ENCODE measurements at places on chromosomes 3 and 15.

DNA sequence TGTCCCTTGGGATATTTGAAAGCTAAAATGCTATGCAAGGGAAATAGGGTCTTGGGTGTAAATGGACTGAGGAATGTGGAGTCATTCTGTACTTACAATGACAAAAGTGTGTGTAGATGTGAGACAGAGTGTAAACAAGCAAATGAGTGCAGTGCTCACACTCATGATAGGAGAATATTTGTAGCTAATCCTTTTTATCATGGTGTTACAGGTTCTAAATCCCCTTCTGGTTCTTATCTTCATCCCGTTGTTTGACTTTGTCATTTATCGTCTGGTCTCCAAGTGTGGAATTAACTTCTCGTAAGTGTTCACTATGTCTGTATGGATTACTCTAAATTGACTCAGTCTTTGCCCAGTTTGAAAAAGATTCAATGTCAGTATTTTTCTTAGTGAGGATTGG lies 30.5 kb downstream of the SLC15A2 start:
- no peak for DNase-seq

GRCh38 chr15:81776976-81777375 lies 268.8 kb downstream of the MEX3B start:
- no peak for DNase-seq

DNA sequence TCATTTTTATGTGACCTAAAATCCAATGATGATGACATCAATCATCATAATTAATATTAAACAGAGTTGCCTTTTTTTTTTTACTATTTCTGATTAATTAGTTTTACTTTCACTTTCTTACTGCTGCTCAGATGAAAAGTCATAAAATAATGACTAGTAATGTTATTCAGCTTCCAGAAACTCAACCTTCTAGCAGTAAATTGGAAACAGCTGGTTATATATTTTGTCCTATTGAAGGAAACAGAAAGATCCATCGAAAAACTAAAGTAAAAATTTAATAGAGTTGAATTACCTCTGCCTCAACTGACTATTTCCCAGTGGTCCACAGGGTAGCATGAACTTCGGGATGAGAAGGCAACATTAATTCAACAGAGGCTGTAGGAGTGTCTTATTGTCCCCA lies 107.1 kb upstream of the PTX3 start:
- no peak for DNase-seq

- no peak for DNase-seq
Measured at GRCh38 chr3:174857301-174857700, 1.8 kb upstream of the NAALADL2 start.

DNA sequence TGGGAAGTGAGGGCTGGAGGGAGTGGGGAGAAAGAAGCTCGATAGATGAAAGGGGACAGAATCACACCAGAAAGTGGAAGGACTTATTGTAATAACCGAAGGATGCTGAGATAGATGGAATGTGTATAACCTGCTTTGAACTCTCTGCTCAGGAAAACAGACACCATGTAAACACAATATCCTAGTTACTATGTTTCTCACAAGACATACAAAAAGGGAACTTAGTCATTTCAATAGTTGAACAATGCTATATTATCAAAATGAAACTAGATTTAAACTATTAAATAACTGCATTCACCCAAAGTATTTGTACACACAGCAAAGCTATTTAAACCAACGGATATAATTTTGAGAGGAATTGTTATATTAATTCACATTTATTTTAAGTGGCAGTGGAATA lies 108.3 kb upstream of the GADL1 start:
- DNase-seq, result no peak

DNA sequence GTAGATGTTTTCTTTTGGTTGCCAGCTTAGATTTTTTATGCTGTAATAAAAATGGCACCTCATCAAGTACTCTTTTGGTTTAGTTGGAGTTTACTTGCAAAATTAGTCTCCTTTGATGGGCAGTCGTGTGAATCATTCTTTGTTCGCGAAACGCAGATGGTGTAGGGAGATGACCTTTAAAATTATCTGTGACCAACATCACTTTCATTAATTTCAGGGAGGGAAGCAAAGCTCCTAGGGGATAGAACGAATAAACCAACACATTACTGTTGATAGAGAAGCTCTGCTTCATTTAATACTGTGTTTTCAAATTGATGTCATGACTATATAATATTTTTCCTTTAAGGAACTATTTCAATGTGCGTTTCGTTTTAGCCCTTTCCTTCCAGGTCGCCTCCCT lies 67.4 kb downstream of the USP13 start:
- no peak for DNase-seq

GRCh38 chr3:177055605-177056571 lies 141.4 kb downstream of the TBL1XR1 start:
- no peak for DNase-seq

DNA sequence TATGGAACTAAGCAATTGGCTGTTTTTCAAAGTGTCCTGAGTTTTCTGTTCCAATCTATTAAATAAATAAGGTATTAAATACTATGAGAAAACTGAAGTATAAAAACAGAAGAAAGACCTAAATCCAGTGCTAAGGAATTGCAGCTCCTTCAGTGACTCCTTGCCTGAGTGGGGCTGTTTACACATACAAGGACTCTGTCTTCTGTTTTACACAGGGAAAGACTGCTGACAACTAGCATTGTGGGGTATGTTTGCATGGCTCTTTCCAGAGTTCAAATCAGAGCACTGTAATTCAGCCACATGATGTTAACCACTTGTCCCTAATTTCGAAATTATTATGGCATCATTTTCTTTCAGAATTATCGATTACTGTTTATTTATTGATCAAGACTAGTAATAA lies 31.3 kb upstream of the MEIS2 start:
- no peak for DNase-seq

GRCh38 chr3:78967061-78967460 lies 800.7 kb downstream of the ROBO1 start:
- no peak for DNase-seq

GRCh38 chr3:142863930-142864920 lies 24.7 kb downstream of the PCOLCE2 start:
- DNase-seq, result no peak

DNA sequence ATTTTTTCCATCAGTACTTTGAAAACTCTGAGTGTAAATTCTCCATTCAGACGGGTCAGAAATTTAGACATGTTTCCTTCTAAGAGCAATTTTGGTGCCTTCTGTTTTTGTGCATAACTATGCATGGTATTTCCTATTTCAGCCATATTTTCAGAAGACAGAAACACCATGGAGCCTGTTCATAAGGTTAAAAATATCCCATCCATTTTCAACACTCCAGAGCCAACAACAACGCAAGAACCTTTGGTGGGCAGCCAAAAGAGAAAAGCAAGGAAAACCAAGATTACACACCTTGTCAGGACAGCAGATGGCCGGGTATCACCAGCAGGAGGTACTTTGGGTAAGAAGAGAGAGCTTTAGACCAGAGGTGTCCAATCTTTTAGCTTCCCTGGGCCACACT lies 275.6 kb downstream of the BBX start:
- DNase-seq, result no peak

- DNase-seq, result no peak
Measured at GRCh38 chr15:91928675-91929074, 75.2 kb downstream of the SLCO3A1 start.

DNA sequence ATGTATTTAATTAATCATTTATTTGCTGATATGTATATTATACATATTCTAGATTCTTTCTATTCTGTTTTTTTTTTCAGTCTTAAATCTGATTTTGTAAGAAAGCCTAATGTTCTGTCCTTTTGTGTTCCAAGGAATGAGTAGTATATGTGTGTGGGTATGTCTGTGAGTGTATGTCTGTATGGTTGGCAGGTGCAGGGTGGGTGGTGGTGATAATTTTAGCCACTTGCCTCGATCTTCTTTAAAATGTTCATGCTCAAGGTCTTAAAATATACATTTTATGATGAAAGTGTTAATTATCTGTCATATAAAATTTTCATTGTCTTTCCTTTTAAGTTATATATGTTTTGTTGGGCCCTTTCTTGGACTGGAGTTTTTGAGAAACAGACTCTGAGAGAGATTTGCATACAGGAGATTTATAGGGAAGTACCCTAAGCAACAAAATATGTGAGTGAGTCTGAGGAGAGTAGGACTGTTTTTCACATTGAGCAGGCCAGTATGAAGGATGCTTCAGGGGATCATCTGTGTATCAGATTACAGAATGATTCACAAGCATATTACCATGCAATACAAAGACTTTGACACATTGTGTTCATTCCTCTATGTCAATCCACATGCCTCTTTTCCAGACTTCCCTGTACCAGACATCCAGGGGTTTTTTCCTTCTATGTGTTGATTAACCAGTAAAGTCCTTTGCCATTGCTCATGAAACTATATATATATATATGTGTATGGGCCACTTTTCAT lies 211.0 kb upstream of the DPPA4 start:
- DNase-seq, result no peak

DNA sequence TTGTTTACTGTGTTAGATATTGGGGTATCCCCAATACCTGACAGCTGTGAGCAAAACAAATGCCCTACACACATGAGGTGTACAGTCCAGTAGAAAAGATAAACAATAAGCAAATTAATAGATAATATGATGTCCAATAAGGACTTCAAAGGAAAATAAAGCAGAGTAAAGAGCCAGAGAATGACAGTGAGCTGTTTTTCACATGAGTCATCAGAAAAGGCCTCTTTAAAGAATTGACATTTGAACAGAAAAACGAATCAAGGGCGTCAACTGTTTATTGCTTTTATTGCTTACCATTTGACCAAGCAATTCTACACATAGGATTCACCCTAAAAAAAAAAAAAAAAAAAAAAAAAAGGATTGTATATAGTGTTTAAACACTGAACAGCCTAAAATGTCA lies 96.6 kb upstream of the FLNB start:
- no peak for DNase-seq

DNA sequence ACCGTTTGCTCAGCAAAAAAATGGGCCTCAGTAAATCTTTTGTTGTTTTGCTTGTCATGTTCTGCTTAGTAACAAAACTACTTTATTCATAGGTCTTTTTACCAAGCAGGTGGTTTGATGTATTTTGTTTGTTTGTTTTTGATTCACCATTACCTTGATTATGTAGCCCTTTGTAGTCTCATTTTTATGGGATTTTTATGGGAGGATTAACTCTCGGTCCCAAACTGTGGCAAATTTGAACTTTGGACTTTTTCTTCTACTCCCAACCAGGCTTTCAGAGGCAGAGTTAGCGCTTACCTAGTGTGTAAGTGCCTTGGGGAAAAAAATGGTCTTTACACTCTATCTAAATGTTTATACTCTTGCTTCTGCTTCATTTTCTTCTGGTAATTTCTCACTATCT lies 276.7 kb upstream of the POU1F1 start:
- no peak for DNase-seq

- no peak for DNase-seq
Measured at GRCh38 chr3:133865136-133865855, 30.4 kb downstream of the RAB6B start.

DNA sequence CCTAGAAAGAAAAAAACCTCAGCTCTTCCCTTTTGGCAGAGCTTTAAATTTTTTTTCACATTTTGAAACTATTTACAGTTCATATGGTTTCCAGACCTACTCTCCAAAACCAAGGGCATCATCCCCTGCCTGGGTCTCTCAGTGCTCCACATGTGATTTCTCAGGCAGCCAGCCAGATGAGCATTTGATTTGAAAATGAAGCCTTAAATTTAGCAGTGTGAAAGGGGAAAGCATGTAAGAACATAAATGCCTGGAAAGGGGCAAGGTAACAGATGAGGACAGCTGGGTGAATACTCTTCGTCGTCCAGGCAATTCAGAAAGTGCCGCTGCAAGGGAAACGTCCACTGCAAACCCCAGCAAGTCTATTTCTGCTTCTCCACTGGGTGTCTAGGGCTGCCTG lies 94.8 kb downstream of the ATP8B4 start:
- DNase-seq, result no peak

- no peak for DNase-seq
Measured at GRCh38 chr15:26790118-26790517, 17.3 kb upstream of the GABRB3 start.

GRCh38 chr15:69881302-69881670 lies 216.4 kb downstream of the TLE3 start:
- DNase-seq, result no peak

DNA sequence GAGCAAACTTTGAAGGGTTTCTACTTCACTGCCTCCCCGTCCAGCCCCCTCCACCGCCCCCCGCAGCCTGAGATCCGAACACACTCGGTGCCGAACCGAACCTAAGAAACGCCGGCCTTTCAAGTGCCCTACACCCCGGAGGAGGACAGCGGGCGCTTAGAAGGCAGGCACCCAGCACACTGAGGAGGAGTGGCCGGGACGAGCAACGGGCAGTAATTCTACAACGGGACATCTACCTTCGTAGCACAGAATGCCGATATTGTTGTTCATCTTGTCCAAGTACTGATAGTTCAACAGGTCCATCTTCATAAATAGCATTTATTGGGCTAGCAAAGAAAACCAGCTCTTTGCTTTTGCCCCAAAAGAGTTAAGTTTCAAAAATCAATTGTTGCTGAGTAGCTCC lies 513 bp downstream of the VGLL4 start:
- no peak for DNase-seq

DNA sequence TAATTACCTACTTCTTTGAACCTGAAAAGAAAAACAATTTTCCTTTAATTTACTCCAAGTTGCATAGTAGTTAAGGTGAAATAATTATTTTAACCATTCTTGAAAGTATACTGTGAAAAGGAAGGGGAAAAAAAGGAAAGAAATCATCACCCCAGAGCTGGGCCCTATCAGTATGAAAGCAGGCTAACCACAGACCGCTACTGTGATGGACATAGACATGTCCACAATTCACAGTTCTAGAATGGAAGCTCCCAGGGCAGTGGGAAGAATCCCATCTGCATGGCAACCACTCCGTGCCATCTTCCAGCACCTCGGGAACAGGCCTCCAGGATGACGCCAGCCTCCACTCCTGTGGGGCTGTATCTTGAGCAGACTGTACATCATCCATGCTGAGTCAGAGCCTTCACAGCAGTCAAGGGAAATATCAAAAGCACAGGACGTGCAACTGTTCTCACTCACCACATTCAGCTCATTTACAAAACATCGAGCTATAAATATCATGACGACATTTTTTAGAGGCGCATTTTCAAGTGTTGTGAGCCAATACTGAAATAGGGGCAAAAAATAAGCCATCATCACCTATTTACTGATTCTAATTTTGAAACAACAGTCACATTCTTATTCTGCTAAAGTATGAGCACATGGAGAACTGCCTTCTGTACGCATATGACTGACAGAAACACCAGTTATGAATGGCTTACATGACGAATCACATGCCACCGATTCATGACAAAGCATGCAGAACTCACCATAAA lies 119.7 kb downstream of the SNRK start:
- no peak for DNase-seq

DNA sequence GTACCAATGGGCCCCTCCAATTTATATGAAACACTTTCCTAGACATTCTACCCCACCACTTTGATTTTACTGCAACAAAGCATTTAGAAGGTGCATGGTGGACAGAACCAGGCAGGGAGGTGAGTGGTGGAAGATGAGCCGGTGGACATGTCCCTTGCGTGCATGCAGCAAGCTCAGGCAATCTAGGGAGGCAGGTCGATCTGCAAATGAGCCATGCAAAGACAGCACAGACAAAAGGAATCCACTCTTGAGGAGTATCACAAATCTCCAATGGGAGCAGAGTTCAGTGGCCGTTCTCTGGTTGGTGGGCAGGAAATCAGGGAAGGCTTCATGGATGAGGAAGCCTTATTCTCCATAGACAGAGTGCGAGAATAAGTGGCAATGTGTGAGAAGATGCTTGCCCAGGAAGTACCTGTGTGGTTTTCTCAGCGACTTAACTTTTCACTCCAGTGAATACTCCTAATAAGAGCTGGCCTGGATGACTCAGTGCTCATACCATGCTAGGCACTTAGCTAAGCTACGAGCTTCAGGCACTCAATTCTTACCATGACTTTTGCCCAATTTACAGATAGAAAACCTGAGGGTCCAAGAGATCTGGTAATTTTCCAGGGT lies 152.5 kb downstream of the FOXP1 start:
- no peak for DNase-seq
